ENCODE measurements at places on chromosomes 2 and 18.

DNA sequence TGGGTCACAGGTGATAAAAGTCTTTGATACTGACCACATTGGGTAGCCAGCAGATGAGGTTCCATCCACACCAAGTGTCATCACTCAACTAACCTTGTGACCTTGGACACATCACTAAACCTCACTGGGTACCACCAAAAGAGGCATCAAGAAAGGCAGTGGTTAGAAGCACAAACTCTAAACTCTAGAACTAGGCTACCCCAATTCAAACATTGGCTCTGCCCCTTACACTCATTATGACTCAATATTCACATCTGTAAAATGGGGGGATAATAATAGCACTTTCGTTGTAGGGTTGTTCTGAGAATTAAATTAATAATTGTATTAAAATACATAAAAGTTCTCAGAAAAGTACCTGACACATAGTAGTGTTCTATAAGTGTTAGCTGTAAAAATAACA is 15.8 kb upstream of the SMAD7 start:
- no peak for DNase-seq

DNA sequence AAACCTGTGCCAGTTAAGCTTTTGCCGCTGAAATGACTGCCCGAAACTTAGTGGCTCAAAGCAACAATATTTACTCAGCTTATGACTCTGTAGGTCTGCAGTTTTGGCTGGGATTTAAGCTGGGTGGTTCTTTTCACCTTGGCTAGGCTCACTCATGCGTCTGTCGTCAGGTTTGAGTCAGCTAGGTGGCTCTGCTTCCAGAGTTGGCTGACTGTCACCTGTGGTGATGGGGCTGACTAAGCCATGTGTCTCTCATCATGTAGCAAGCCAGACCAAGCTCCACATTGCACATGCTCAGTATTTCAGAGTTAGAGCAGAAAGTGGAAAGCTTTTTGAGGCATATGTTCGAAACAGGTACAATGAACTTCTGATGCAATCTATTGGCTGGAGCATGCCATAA is 354.8 kb downstream of the MEIS1 start:
- no peak for DNase-seq

DNA sequence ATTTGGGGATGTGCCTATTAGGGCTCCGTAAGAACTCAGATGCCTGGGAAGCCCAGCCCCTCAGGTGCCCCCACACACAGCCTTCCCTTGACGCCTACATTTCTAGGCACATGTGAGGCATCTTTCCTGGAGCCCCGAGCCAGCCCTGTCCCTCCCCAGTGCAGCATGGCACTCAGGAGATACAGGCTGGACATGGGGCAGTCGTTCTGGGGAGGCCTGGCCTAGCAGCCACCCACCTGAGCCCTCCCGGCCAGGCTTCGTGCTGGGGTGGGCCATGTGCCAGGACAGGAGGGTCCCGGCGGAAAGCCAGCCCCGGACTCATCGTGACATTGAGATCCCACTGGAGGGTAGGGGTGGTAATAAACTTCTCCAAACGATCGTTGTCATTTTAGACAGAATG is 15.2 kb downstream of the BOK start:
- DNase-seq, result no peak

GRCh38 chr2:217964275-217965161 is 38.3 kb downstream of the TNS1 start:
- DNase-seq, result no peak

DNA sequence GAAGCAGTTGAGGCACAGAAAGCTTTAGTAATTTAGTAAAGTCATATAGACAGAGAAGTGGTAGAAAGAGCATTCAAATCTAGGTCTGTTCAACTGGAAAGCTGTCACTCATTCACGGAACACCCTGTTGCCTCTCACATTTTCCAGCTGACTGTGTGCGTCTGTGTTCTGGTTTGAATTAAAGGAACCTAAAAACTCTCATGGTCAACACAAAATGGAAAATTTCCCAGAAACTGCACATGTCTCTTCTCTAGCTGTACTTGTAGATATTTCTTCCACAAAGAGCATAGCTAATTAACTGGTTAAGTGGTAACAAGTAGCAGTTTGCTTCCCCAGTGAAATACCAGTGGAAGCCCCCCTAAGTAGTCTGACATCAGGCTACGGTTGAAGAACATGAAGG is 390.8 kb downstream of the TGIF1 start:
- no peak for DNase-seq

DNA sequence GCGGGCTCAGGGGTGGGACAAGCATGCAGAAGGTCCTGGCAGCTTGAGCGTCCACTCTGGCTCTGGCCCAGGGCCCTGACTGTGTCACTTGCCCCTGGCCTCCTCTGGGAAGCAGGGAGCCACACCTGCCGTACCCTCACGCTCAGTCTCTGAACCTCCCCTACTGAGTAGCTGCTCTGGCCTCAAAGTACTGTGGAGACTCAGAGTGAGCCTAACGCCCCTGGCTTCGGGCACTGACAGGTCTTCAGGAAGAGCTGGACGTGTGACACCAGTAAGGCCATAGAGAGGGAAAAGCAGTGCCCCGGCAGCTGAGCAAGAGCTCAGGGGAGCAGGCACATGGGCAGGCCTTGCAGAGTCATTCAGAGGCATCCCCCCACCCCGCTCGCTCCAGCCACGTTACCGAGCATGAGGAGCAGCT is 73.3 kb downstream of the SFXN5 start:
- DNase-seq, result no peak

DNA sequence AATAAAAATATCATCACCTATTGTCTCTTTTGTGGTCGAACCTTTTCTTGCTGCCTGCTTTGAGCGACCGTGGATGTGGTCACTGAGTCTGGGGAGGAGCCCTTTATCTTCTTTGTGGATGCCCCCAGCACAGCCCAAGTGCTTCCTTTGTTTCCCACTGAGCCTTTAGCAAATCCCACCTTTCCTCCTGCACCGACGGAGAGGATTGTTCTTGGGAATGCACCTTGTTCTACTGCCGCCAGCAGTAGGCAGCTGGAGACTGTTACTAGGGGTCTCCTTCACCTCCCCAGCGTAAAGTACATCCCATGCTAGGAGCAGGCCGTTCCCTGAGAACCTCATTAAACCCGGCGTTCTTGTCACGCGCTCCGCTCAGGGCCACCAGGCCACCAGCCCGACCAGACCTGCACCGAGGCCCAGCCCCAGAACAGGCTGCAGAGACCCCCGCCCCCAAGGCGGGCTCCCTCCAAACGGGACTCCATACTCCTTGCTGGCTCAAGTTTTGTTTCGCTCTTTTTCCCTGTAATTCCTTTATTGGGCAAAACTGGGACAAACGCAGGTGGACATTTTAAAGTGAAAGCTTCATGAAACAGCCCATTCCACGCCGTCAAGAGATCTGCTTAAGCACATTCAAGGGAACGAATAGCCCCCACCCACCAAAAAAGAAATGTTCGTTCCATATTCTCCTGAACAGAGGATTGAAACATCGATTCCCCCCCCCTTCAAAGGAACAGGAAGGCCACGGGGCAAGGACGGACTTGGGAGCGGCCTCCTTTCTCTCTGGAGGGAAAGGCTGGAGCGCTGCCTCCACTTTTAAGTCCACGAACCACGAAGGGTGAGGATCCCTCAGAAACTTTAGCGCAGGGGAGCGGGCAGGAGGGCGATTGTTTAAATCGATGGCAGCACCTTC is 1.1 kb upstream of the MAT2A start:
- peak; percentile 20 for DNase-seq

- no peak for DNase-seq
These were observed 76.9 kb downstream of the NCK2 start for GRCh38 chr2:105821428-105822125.

GRCh38 chr2:164903951-164904350 is 51.4 kb downstream of the SLC38A11 start:
- DNase-seq, result no peak

- no peak for DNase-seq
These were observed 44.2 kb downstream of the GPD2 start for GRCh38 chr2:156480376-156480775.

DNA sequence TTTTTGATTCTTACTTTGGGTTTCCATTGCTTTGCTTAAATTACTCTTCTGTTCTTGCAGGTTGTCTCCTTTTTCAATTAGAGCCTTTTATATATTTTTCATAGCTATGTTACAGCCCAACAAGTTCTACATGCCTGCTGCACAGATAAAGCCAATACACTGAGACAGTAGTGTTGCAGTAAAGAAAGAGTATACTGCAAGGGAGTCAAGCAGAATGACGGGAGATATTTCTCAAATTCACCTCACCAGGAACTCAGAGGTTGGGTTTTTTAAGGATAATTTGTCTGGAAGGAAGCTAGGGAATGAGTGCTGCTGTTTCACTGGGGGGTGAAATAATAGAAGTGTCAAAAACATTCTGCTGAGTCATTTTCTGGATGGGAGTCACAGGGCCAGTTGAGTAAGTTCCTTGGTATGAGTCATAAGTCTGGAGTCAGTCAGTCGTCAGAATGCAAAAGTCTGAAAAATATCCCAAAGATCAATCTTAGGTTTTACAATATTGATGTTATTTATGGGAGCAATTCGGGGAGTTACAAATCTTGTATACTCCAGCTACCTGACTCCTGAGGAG is 193.0 kb upstream of the RGPD4 start:
- no peak for DNase-seq

GRCh38 chr2:144320491-144320890 is 199.4 kb downstream of the ZEB2 start:
- no peak for DNase-seq

DNA sequence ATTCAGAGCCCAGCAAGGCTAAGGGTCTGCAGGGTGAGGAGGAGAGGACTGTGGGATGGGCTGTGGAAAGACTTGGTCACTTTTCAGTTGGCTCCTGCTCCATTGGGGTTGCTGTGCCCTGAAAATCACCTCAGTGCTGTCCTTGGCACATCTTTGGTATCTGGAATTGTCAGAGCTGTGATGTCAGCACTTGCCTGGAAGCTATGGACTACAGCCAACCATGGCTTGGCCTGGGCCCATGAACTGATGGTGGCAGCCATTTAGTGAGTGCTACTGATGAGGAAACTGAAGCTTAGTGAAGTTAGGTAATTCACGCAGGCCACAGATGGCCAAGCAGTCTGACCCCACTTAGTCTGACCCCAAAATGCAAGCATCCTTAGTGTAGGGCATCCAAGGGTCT is 121.8 kb upstream of the SERPINE2 start:
- no peak for DNase-seq

- no peak for DNase-seq
These were observed 155.4 kb downstream of the GALR1 start for GRCh38 chr18:77405096-77405495.

DNA sequence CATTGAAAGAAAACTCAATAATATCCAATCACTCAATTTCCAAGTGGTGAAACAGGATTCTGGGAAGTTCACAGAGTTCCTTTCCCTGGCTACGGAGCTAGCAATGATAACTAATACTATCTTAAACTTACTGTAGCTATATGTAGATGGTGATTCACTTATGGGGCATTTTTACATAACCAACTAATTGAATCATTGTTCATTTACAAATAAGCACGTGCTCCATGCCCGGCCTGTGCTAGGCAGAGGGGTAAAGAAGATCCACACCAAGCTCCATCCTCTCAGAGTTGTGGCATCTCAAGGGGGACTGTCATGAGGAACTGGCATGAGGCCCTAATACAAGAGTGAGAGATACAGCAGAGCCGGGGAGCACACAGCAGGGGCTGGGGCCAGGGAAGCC is 176.3 kb downstream of the ANKRD30B start:
- no peak for DNase-seq

DNA sequence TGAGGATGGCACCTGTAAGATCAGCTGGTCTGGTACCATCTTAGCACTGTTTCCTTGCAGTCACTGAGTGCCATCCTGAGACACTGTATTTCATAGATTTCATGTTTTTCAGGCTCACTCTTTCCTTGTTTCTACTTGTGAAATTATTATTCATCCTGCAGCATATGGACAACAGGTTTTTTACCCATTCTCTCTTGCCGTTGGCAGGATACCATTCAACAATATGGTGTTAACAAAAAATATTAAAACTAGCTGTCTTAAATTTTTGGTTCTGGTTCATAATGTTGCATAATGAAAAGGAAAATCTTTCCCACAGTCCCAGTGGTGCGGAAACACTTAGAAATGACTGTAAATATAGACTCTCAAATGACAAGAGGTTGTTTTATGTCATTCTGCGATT is 23.1 kb upstream of the ATG16L1 start:
- no peak for DNase-seq

DNA sequence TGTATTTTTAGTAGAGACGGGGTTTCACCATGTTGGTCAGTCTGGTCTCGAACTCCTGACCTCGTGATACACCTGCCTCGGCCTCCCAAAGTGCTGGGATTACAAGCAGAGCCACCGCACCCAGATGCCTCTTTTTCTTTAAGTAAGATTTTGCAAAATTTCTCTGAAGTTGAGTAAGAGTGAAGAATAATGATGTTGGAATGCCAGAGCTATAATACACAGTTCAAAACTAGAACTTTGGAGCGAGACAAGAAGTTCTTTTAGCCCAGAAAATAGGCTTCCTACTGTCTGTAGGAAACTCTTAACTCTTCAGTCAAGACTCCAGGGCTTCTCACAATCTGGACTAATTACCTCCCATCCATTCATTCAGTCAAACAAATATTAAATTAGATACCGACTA is 51.4 kb downstream of the MARCHF4 start:
- DNase-seq, result no peak
